ENCODE measurements at places on chromosomes 4 and X.

GRCh38 chr4:41070516-41071281 is 143.6 kb downstream of the APBB2 start:
- DNase-seq = no peak

DNA sequence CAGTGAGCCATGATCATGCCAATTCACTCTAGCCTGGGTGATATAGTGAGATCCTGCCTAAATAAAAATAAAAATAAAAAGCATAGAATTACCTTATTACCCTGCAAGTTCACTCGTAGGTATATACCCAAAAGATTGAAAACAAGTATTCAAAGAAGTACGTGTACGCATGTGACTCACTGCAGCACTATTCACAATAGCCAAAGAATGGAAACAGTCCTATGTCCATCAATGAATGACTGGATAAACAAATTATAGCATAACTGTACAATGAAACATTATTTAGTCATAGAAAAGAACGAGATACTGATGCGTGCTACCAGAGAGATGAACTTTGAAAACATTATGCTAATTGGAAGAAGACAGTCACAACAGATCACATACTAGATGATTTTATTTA is 204.6 kb upstream of the DIAPH2 start:
- DNase-seq = no peak

- DNase-seq = no peak
These were observed 582.4 kb upstream of the FAM241A start for GRCh38 chr4:111562826-111563225.

DNA sequence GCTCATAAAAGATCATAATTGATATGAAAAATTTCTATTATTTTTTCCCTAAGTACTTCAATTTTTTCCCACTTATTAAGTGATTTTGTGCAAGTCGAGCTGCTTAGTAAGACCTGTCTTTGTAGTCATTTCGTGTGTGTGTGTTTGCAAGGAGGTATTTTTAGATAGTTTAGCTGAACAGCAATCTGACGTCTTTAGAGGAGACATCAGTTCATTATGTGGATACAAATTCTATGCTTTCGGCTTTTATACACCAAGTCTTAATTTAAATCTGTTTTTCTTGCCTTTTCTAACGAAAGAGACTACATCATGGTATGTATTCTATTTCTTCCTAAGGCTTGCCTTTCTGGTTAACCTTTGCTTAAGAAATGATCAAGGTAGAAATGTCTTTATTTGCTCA is 179.4 kb downstream of the RAPGEF2 start:
- no peak for DNase-seq

GRCh38 chrX:67619253-67619652 is 75.4 kb downstream of the AR start:
- no peak for DNase-seq

DNA sequence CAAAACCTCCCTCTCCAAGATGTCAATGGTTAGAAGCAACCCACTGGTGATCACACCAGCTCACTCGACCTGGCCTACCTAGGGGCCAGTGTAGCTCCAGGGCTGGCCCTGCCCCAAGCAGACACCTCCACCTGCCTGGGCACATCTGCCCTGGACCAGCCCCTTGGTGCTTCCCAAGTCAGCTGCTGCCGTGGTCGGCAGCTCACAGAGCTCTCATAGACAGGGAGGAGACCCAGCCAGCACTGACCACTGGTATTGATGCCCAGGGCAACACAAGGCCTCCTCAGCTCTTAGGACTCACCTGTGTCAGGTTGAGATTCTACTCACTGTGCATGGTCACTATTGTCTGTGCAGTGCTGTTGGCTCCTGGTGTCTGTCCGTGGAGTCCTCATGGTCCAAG is 51.7 kb downstream of the SEPSECS start:
- DNase-seq = no peak

- no peak for DNase-seq
These were observed 21.5 kb upstream of the TMSB4X start for GRCh38 chrX:12953420-12953819.
